Heart left ventricle (tissue), 16 donors: ENCODE measurements at places on chromosomes 4 and X.

GRCh38 chrX:79444694-79445210 lies 77.6 kb upstream of the ITM2A start:
- H3K27me3 ChIP-seq, result no peaks in the 10 kb centered on the region
- no peak overlapping the region for H3K27ac ChIP-seq
- no peak overlapping the region for H3K4me3 ChIP-seq
- H3K4me1 ChIP-seq, result no peaks in the 10 kb centered on the region

GRCh38 chr4:91111556-91111955 lies 984.4 kb downstream of the CCSER1 start:
- no peak overlapping the region for H3K4me3 ChIP-seq
- no peak for DNase-seq
- H3K4me1 ChIP-seq, result no peaks in the 10 kb centered on the region
- H3K27me3 ChIP-seq, result no peaks in the 10 kb centered on the region
- H3K27ac ChIP-seq, result no peak overlapping the region
- no peaks in the 10 kb centered on the region for H3K36me3 ChIP-seq

- H3K27me3 ChIP-seq, result no peaks in the 10 kb centered on the region
- H3K4me1 ChIP-seq, result no peaks in the 10 kb centered on the region
- no peak for DNase-seq
- no peaks in the 10 kb centered on the region for H3K36me3 ChIP-seq
Observed at GRCh38 chrX:116318672-116319071, 117.7 kb upstream of the SLC6A14 start.

GRCh38 chr4:160175064-160175643 lies 1072.3 kb downstream of the RAPGEF2 start:
- H3K36me3 ChIP-seq, result no peaks in the 10 kb centered on the region
- no peak for DNase-seq
- H3K27ac ChIP-seq, result no peak overlapping the region
- H3K27me3 ChIP-seq, result no peaks in the 10 kb centered on the region

DNA sequence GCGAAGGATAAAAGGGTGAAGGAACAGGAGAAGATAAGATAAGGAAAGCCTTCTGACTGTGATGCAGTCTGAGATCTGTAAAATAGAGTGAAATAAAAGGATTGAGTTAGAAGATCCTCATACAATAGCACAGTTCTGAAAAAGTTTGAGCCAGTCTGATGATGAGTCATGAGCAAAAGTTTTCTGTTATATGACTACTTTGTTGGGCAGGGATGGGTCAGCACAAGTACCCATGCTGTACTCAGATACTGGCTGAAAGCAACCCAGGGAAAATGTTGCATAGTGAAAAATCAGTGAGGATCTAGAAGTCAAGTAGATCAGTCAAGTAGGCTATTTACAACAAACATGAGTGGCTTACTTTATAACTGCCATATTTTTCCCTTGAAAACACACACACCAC lies 253.5 kb downstream of the PCDH10 start:
- no peak overlapping the region for H3K27ac ChIP-seq
- no peaks in the 10 kb centered on the region for H3K4me1 ChIP-seq
- no peak overlapping the region for H3K4me3 ChIP-seq
- no peaks in the 10 kb centered on the region for H3K36me3 ChIP-seq
- H3K27me3 ChIP-seq, result no peaks in the 10 kb centered on the region

DNA sequence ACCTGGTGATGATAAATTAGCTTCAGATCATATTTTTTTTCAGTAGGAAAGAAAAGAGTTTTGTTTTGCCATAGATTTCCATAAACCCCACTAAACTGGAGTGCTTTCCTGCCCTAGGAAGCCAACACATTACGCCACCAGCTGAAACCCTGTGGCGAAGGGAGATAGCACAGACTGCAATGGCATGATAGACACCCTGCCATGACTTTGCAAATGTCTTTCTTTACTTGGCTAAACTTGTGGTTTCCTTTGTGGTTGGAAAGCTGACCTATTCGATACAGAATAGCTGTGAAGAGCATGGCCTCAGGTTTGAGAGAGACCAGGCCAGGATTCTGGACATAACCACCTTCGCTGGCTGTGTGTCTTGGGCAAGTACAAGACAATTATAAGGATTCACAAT lies 19.1 kb downstream of the MFAP3L start:
- no peak overlapping the region for H3K4me3 ChIP-seq
- no peaks in the 10 kb centered on the region for H3K36me3 ChIP-seq
- no peaks in the 10 kb centered on the region for H3K27me3 ChIP-seq
- no peak for DNase-seq

DNA sequence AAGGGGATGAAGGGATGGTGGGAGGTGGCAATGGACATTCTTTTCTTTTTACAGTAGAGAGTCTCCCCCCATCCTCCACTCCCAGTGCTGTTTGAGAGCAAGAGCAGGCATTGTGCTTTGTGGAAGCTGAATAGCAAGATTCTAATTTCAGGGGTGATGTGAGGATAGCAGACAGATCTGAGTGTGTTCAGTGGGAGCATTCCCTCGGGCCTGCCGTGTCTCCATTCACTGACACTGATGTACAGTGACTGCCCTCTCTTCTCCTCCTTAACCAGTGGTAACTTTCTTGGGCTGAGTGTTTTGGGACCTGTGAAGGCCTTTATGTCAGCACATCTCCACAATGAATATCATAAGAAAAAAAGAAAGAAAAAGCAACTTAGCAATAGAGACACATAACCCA lies 396.6 kb upstream of the RPS6KA3 start:
- no peaks in the 10 kb centered on the region for H3K36me3 ChIP-seq
- H3K27me3 ChIP-seq, result no peaks in the 10 kb centered on the region
- no peak overlapping the region for H3K4me3 ChIP-seq
- H3K4me1 ChIP-seq, result no peaks in the 10 kb centered on the region
- DNase-seq, result no peak
- no peak overlapping the region for H3K27ac ChIP-seq

GRCh38 chr4:141432000-141432712 lies 204.2 kb upstream of the IL15 start:
- no peaks in the 10 kb centered on the region for H3K4me1 ChIP-seq
- no peaks in the 10 kb centered on the region for H3K27me3 ChIP-seq

- no peaks in the 10 kb centered on the region for H3K27me3 ChIP-seq
- no peak for DNase-seq
- no peak overlapping the region for H3K4me3 ChIP-seq
- no peaks in the 10 kb centered on the region for H3K36me3 ChIP-seq
- no peaks in the 10 kb centered on the region for H3K4me1 ChIP-seq
Observed at GRCh38 chrX:99353412-99353811, 1056.7 kb downstream of the PCDH19 start.

DNA sequence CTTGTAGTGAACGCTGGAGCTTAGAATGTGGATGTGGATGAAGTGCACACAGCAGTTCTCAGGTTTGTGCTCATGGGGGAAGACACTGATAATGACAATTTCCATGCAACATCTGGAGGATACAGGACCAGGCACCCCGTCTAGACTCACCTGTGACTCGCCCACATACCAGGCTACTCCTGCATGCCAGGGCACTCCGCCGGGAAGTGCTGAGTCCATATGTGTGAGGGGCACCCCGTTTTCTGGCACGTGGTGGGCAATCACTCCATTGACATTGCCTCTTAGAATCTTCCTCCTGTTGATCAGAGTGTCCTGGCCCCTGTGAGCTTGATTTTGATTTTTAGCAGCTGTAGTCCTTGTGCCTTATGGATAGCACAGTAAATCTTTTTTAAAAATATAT lies 90.9 kb upstream of the LRPAP1 start:
- H3K36me3 ChIP-seq, result no peaks in the 10 kb centered on the region
- H3K27me3 ChIP-seq, result peaks cover 5% of the 10 kb centered on the region
- H3K4me1 ChIP-seq, result no peaks in the 10 kb centered on the region
- no peak for DNase-seq

GRCh38 chr4:85029453-85029852 lies 63.0 kb upstream of the WDFY3 start:
- H3K27me3 ChIP-seq, result no peaks in the 10 kb centered on the region
- no peaks in the 10 kb centered on the region for H3K4me1 ChIP-seq
- no peaks in the 10 kb centered on the region for H3K36me3 ChIP-seq

DNA sequence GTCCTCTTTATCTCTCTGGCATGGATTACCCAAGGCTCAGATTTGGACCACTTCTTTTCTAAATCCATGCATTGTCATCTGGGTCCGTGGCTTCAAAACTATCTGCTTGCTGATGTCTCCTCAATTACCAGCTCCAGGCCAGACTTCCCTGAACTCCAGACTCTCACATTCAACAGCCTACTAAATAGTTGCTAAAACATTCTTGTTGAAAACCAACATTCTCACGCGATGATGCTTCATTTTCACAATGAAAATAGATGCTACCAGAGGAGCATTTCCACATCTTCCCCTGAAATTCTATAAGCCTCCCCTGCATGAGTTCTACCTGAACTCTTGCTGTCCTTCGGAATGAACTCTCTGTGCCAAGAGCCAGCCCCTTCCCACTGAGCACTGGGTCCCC lies 5.2 kb upstream of the TLR6 start:
- H3K27me3 ChIP-seq, result no peaks in the 10 kb centered on the region
- H3K4me3 ChIP-seq, result no peak overlapping the region
- no peaks in the 10 kb centered on the region for H3K36me3 ChIP-seq

DNA sequence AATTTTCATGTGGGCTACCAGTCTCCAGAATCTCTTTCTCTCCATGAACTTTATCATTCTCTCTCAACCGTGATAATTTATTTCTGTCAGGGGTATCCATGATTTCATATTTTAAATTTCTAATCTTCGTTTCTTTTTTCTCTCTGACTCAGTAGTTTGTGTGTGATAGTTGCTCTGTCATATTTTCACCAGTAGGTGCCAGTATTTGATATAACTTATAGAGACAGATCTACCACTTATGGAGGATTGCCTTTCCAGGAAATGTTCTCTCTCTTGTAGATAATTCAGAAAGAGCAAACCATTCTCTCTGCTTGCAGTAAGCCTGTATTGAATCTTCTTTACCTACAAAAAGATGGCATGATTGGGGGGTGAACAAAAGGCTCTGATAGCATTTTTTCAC lies 79.3 kb upstream of the DYNLT3 start:
- DNase-seq, result no peak
- no peak overlapping the region for H3K27ac ChIP-seq
- no peak overlapping the region for H3K4me3 ChIP-seq
- H3K36me3 ChIP-seq, result no peaks in the 10 kb centered on the region

GRCh38 chrX:10119399-10119990 lies 37.3 kb upstream of the CLCN4 start:
- H3K27me3 ChIP-seq, result no peaks in the 10 kb centered on the region
- H3K4me1 ChIP-seq, result peaks cover 8% of the 10 kb centered on the region
- peak; percentile 75 for DNase-seq
- no peaks in the 10 kb centered on the region for H3K36me3 ChIP-seq
- no peak overlapping the region for H3K27ac ChIP-seq

- H3K36me3 ChIP-seq, result no peaks in the 10 kb centered on the region
- no peaks in the 10 kb centered on the region for H3K27me3 ChIP-seq
- H3K4me1 ChIP-seq, result no peaks in the 10 kb centered on the region
- no peak overlapping the region for H3K27ac ChIP-seq
Observed at GRCh38 chrX:150060406-150060805, 122.1 kb upstream of the EOLA2 start.

DNA sequence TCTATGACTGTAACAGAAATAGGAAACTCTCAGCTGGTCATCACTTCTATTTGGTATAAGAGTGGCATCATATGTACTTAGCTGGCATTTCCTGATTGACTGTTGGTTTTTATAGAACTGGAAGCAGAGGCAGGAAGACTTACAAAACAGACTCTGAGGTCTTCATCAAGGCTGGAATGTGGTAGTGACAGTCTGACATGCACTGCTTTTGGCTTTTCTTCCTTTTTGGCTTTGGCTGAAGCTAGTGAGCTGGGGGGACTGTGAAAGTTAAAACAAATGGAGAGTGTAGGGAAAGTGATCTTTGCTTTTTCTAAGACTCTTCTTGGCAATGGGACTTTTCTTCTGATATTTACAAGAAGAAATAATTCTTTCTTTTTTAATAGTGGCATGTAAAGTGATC lies 121.1 kb upstream of the SLC4A4 start:
- no peak overlapping the region for H3K27ac ChIP-seq
- H3K4me3 ChIP-seq, result no peak overlapping the region
- no peak for DNase-seq

- no peaks in the 10 kb centered on the region for H3K36me3 ChIP-seq
- no peaks in the 10 kb centered on the region for H3K27me3 ChIP-seq
Observed at GRCh38 chr4:168480931-168481611, 779 bp upstream of the DDX60L start.

GRCh38 chrX:134933911-134934310 lies 56.9 kb upstream of the SMIM10 start:
- no peak overlapping the region for H3K4me3 ChIP-seq
- DNase-seq, result peak; percentile 33
- no peaks in the 10 kb centered on the region for H3K27me3 ChIP-seq
- no peaks in the 10 kb centered on the region for H3K36me3 ChIP-seq
- H3K4me1 ChIP-seq, result no peaks in the 10 kb centered on the region

- H3K4me3 ChIP-seq, result no peak overlapping the region
- no peaks in the 10 kb centered on the region for H3K36me3 ChIP-seq
- DNase-seq, result no peak
Observed at GRCh38 chrX:96564595-96564994, 120.0 kb upstream of the DIAPH2 start.

GRCh38 chr4:40848940-40849339 lies 99.2 kb downstream of the NSUN7 start:
- H3K27me3 ChIP-seq, result no peaks in the 10 kb centered on the region
- H3K4me3 ChIP-seq, result no peak overlapping the region
- H3K4me1 ChIP-seq, result no peaks in the 10 kb centered on the region

GRCh38 chrX:135977611-135978010 lies 3.8 kb upstream of the MMGT1 start:
- H3K36me3 ChIP-seq, result no peaks in the 10 kb centered on the region
- no peak overlapping the region for H3K4me3 ChIP-seq
- no peaks in the 10 kb centered on the region for H3K27me3 ChIP-seq
- DNase-seq, result no peak
- H3K27ac ChIP-seq, result no peak overlapping the region

DNA sequence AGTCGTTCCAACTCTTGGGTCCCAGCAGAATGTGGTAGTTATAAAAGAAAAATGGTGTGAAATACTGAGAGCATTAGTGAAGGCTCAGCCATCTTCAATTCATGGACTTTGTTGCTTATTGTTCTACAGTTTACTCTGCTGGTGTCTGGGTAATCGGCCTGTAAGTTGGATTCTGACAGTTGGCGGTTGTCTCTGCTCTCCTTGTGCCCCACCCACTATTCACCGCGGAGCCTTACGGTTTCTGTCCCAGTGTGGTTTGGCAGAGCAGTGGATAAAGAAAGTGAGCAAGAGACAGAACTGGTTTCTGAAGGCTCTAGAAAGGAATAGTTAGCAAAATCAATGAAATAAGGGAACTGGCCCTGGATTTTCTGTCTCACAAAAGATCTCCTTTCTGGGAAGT lies 9.1 kb downstream of the LONRF3 start:
- H3K4me3 ChIP-seq, result no peak overlapping the region
- H3K27me3 ChIP-seq, result no peaks in the 10 kb centered on the region
- H3K27ac ChIP-seq, result no peak overlapping the region
- no peak for DNase-seq

- no peak overlapping the region for H3K27ac ChIP-seq
- no peaks in the 10 kb centered on the region for H3K36me3 ChIP-seq
- peaks cover 6% of the 10 kb centered on the region for H3K27me3 ChIP-seq
- H3K4me1 ChIP-seq, result no peaks in the 10 kb centered on the region
- DNase-seq, result no peak
Observed at GRCh38 chrX:2550328-2551020, 49.7 kb upstream of the DHRSX start.

GRCh38 chrX:48891402-48892288 lies 5.9 kb downstream of the TIMM17B start:
- no peaks in the 10 kb centered on the region for H3K27me3 ChIP-seq
- no peaks in the 10 kb centered on the region for H3K36me3 ChIP-seq
- H3K4me1 ChIP-seq, result peaks cover 6% of the 10 kb centered on the region
- H3K4me3 ChIP-seq, result peak overlapping the region; percentile 46
- peak overlapping the region; percentile 83 for H3K27ac ChIP-seq
